Endothelial cell (in vitro differentiated cells): ENCODE measurements at places on chromosomes 12 and 14.

- DNase-seq = peak; percentile 8
These were observed 392 bp downstream of the SLC15A4 start for GRCh38 chr12:128823216-128823915.

- DNase-seq = no peak
These were observed 248.3 kb downstream of the PHLDA1 start for GRCh38 chr12:75783093-75783877.

DNA sequence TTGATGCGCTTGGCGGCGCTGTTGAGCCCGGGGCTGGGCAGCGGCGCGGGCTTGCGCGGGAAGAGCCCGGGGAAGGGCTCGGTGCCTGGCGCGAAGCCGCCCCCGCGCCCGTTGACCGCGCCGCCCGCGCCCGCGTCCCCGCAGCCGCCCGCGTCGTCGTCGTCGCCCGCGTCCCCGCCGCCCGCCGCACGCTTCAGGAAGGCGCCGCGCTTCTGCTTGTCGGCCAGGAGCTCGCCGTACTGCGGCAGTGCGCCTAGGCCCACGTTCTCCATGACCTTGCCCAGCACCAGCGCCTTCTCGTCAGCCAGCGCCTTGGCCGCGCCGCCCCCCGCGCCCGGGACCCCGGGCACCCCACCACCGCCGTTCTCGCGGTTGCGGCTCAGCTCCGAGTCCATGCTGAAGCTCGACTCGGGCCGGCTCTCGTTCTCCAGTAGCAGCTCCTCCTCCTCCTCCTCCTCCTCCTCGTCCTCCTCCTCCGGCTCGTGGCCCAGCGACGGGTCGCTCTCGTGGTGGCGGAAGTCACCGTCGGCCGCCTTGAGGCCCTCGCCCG is 97.2 kb downstream of the BCL11B start:
- no peak for DNase-seq

DNA sequence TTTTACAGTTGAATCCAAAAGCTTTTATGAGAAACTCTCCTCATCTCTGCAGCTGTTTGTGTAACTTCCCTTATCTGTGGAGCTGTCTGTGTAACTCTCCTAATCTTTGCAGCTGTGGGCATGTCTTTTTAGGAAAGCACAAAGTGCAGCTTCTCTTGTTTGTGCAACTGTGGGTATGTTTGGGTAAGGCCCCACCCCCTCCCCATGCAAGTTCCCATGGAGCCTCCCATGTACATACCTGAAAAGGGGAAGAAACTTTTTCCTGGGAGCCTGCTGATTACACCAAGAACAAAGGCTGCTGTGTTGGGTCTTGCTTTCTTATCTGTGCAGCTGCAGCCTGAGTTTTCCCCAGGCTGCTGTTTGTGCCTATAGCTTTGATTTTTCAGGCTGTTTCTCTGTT is 42.7 kb upstream of the CDKN3 start:
- DNase-seq = no peak

DNA sequence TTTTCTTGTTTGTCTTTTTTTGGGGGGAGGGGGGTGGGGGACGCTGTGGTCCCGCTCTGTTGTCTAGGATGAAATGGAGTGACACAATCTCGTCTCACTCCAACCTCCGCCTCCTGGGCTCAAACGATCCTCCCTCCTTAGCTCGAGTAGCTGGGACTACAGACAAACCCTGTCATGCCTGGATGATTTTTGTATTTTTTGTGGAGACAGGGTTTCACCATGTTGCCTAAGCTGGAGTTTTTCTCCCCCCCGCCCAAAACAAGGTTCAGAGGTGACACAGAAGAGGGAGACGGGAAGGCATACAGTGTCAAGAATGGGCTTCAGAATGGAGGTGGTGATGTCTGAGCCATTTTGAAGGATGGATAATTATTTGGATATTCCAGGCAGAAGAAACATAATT is 116.9 kb upstream of the ATF1 start:
- no peak for DNase-seq

- DNase-seq = no peak
These were observed 86.5 kb downstream of the SLC25A47 start for GRCh38 chr14:100409651-100410050.

DNA sequence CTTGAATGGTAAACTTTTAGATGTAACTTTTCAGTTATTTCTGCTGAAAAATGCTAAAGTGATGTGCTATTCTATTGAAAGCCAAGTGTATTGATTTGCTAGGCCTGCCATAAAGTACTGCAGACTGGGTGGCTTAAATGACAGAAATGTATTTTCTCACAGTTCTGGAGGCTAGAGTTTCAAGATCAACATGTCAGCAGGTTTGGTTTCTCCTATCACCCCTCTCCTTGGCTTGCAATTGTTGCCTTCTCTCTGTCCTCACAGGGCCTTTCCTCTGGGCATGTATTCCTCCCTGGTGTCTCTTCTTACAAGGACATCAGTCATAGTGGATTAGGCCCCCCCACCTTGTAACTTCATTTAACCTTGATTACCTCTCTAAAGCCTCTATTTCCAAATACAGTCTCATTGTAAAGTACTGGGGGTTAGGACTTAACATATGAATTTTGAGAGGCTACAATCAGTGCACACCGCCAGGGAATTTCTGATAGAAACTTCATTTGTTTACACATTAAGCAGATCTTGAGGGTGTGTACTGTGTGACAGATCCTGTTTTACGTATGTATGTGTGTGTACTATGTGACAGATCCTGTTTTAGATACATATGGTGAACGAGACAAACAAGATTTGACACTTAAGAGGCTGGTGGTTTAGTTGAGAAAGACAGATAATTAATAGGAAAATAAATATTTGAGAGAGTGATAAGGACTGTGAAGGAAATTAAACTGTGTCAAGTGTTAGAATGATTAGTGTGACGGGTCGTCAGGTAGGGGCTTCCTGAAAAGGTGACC is 49.5 kb downstream of the ADIPOR2 start:
- no peak for DNase-seq

DNA sequence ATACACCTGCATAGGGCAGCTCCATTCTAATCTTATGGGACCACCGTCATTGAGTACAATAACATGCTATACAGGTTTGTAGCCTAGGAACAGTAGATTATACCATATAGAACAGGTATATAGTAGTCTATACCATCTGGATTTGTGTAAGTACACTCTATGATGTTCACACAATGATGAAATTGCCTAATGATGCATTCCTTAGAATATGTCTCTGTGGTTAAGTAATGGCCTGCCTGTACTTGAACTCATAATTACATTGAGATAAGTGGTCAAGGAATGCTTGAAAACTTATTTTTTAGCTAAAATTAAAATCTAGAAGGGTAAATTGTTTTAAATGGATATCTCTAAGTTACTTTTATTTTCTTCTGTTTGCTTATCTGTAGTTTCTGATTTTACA is 152.7 kb downstream of the SRGAP1 start:
- DNase-seq = no peak

GRCh38 chr12:57579011-57579410 is 12.0 kb upstream of the PIP4K2C start:
- no peak for DNase-seq

GRCh38 chr12:100927826-100928225 is 133.2 kb downstream of the ANO4 start:
- no peak for DNase-seq

- DNase-seq = no peak
These were observed 363.1 kb downstream of the SYT1 start for GRCh38 chr12:79227646-79228045.

GRCh38 chr14:38502239-38502638 is 246.3 kb upstream of the CLEC14A start:
- DNase-seq = no peak

DNA sequence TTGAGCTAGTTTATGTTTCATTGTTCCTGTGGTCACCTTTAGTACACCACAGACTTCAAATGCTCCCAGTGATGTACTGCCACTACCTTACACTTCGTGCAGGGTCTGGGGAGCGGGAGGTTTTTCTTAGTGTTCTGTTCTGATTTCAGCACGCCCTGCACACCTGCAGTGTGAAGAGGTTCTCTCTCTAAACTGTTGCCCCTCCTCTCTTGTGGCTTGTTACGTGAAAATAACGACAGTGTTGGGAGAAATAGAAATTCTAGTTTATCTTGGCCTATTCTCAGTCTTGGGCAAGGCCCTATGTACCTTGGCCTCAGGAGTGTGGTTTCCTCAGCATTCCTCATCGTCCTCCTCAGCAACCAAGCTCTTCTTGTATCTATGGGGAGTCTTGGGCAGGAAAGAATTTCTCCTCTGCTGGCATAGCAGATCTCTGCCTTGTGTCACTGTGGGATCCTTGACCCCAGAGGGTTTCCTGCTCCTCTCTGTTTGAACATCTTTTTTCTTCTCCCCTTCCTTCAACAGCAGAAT is 48.6 kb downstream of the EIF2S3B start:
- no peak for DNase-seq

GRCh38 chr12:29132316-29132715 is 16.8 kb upstream of the FAR2 start:
- no peak for DNase-seq

DNA sequence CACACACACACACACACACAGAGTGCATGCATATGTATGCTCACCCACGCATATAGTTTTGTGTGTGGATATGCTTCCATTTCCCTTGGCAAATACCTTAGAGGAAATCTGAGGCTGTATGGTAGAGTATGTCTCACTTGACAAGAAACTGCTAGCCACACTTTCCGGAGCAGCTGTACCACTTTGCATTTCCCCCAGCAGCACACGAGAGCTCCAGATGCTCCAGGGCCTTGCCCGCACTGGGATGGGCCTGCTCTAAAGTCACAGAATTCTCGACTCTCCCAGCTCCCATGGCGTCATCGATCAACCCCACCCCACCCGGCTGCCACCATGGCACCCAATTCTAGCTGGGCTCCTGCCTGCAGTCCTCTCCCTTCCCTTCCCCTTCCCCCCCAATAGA is 21.9 kb downstream of the CLMN start:
- DNase-seq = no peak

DNA sequence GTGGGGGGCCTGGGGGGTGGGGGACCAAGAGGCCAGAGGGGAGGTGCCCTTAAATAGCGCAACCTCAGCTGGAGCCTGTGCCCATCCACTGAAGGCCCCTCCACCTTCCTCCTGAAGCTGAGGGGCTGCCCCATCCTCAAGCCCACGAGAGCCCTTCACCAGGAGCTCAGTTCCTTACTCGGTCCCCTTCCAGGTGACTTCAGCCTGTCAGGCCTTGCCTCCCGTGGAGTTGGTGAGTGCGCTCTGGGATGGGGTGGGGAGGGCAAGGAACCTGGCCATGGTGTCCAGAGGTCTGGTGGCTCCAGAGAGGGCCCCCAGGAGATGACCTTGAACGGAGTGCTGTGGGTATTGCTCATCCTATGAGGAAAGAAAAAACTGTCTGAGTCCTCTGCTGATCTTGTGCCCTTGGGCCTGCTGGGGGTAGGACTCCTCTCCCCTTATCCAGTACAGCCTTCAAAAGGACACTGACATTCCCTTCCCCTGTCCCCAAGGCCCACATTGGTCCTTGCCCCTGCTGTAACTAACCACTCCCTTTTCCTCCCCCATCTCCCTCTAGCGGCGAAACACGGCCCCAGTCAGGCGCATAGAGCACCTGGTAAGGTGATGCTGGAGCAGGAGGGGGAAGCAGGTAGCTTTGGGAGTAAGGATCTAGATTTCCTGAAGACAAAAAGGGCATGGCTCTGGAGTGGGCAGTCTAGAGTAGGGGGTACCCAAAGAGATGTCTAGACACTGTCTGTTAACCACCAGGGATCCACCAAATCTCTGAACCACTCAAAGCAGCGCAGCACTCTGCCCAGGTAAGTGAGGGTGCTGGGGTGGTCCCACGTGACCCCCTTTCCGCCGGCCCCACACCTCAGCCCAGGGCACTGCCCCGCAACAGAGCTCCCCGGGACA is 3.6 kb downstream of the TNS2 start:
- DNase-seq = peak; percentile 52

DNA sequence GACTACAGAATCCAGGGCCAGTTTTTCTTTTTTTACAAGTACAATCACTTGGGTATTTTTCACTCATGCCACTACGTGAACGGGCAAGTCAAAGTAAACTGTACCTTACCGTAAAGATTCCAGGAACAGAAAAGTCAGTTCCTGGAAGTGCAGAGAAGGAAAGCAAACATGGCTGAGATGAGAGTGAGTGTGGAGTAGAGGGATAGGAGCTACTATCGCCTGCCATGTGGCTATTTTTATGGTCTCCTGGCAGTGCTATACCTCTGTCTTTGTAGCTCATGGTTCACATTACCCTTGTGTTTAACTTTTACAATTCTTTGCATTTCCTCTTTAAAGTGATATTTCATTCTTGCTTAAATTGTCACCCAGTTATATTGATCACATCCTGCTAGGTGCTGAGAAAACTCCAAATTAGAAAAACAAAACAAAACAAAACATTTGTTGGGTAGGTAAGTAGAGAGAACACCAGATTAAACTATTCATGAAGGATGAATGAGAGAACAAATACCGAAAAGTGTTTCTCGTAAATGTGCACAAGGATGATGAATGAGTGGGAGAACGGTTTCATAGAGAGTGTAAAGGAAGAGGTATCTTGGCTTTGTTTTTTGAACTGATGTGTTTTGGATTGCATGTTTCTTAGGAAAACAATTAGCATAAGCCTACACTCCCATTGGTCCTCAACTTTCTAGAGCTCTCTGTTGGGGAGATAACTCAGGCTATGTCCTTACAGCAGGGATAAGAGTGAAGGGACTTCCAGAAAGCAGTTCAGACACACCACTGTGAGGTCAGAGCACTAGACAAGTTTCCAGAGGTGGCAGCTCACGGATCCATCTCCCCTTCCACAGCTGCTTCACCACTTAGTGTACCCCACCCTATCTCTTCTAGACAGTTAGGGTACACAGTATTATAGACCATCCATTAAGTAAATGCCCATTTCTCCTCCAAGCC is 163.7 kb downstream of the IPO8 start:
- no peak for DNase-seq
